Breast epithelium (tissue), 4 donors: ENCODE measurements at places on chromosomes 3 and 15. TPM values are rescaled to one million over a fixed set of nuclear protein-coding genes. Genes with fewer than 3 reads are reported as not detected.

- DNase-seq, result no peak
These were observed 553.0 kb downstream of the NTRK3 start for GRCh38 chr15:87703327-87704111.

DNA sequence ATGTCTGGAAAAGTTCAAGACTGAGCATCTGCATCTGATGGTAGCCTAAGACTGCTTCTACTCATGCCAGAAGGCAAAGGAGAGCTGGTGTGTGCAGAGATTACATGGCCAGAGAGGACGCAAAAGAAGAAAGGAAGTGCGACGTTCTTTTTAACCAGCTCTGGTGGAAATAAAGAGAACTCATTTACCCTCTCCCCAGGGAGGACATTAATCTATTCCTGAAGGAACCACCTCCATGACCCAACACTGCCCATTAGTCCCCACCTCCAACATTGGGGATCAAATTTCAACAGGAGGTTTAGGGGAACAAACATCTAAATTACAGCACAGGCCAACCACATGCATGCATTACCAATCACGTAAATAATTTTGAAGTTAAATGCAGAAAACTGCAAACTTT lies 1.5 kb upstream of the NCK1 start:
- DNase-seq, result no peak

- no peak for DNase-seq
These were observed 462.3 kb upstream of the SGO1 start for GRCh38 chr3:20648294-20648693.

DNA sequence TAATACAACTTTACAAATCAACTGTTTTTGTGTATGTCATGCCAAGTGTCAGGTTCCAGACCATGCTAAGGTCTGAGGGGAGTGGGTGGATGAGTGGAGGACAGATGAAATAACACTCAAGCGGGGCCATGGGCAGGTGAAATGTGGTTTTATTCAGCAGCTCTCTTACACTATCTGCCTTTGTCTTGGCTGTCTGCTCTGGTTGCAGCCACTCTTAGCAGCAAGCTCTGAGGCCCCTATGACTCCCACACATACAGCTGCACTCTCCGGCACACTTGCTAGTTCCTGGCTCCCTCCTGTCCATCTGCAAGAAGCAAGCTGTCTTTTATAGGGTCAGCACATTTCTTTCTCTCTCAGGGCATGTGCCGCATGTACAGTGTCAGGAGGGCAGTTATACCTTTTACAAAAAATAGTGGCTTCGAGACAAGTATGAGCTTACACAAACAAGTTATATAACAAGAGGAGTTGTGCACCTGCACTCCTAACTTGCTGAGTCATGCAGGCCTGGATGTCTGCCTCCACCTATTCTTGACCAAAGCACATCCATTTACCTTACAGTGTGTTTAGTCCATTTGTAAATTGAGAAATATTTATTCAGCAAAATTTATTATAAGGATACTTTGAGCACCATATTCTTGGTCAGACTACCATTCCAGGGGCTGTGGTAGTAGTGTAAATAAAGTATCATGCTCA lies 683.7 kb upstream of the CBLB start:
- no peak for DNase-seq

- DNase-seq, result no peak
These were observed 125.5 kb downstream of the MITF start for GRCh38 chr3:69864766-69865165.

- DNase-seq, result no peak
These were observed 577.6 kb downstream of the RSL24D1 start for GRCh38 chr15:54619180-54619579.

GRCh38 chr3:195171093-195171873 lies 99.7 kb downstream of the XXYLT1 start:
- no peak for DNase-seq

- no peak for DNase-seq
These were observed 16.9 kb upstream of the CSPG4 start for GRCh38 chr15:75729326-75730069.

- no peak for DNase-seq
These were observed 43.4 kb downstream of the UMPS start for GRCh38 chr3:124773351-124774326.

GRCh38 chr15:68421798-68422402 lies 10.1 kb downstream of the ITGA11 start:
- DNase-seq, result peak; percentile 53

GRCh38 chr3:194731506-194732073 lies 45.9 kb downstream of the FAM43A start:
- DNase-seq, result no peak

DNA sequence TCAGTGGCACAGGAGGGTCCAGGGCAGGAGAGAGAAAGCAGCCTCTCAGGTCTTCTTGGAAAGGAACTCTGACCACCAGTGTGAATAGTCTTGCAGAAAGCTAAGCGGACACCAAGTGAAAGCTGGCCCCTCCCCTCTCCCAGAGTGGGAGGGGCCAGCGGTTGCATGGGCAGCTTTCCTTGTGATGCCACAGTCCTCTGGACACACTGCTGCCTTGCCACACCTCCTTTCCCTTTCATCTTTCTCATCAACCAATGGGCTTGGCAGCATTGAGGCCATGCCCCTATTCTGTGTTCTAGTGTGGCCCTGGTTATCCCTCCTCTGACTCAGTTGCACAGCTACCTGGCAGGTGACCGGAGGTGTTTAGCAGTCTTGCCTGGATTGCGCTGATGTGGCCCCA lies 49.7 kb upstream of the GOLGA6B start:
- DNase-seq, result no peak

GRCh38 chr3:177379045-177379444 lies 181.8 kb upstream of the TBL1XR1 start:
- no peak for DNase-seq

DNA sequence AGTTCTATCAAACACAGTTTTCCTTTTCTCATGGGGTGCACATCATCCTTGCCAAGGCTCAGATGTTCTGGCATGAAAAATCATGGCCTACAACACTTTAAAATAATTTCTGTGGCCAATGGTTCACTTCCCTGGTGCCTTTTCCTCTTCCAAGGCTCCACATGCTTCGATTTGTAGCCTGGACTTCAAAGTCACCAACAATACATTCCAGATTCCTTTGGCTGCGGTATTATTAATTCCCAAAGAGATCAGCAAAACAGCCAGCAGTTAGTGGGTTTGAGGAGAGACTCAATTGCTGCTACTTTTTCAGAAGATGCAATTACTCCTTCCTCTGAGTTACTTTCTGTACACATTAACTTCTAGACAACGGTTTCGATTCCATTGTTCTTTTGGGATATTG lies 80.3 kb upstream of the CCDC80 start:
- DNase-seq, result no peak

- no peak for DNase-seq
These were observed 13.4 kb downstream of the COMMD2 start for GRCh38 chr3:149738876-149739275.

DNA sequence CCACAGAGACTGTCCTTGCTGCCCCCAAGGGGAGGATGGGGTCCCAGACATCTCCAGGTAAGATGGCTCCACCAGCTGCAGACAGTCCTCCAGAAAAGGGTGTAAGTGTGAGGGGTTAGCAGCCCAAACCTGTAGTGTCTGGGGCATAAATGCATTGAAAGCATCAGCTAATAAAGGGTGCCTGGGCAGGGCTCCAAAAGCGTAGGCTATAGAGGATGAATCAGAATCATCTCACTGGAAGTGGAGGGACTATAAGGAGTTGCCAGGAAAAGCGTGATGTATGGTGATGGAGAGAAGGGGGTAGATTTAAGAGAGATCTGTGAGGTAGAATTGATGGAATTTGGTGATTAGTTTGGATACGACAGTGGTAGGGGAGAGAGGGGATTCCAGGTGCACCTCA lies 79.9 kb upstream of the ONECUT1 start:
- no peak for DNase-seq

DNA sequence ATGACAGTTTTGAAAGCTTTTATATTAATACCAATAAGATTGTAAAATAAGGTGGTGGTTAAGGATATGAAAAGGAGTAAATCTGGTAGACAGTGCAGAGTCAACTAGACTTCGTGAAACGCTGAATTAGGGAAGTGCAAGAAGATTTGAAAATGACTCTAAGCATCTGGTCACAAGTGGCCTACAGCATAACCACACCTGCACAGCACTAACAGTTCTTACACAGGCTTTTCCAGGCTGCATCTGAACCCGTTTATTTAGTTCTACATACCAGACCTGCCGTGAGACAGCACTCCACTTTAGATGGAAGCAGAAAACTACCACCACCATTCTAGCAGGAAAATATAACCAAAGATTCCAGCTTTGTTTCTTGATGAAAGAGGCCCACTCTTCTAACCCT lies 1.9 kb downstream of the DMXL2 start:
- no peak for DNase-seq

DNA sequence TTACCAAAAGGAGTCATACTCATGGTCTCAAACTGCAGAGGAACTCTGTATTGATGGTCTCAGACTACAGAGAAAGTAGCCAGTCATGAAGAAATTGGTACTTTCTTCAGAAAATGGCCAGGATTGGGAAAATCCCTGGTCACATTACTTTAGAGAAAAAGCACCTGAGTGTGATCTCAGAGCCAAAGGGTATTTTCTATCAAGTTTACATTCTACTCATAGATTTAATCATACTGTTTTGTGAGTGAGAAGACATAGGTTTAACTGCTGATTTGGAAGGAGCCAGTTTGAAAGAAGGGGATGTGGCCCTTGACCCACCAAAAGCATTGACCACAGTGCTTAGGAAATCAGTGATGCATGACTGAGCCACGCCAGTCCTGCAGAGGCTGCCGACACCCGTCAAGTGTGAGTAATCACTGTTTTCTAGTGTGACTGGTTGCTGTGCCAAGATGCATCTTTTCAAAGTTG lies 203.6 kb downstream of the AKAP13 start:
- DNase-seq, result no peak

GRCh38 chr3:4380013-4380412 lies 76.8 kb downstream of the SETMAR start:
- DNase-seq, result no peak

GRCh38 chr3:63479661-63480035 lies 172.8 kb upstream of the SNTN start:
- DNase-seq, result no peak

GRCh38 chr15:59501597-59501996 lies 63.6 kb downstream of the FAM81A start:
- no peak for DNase-seq

DNA sequence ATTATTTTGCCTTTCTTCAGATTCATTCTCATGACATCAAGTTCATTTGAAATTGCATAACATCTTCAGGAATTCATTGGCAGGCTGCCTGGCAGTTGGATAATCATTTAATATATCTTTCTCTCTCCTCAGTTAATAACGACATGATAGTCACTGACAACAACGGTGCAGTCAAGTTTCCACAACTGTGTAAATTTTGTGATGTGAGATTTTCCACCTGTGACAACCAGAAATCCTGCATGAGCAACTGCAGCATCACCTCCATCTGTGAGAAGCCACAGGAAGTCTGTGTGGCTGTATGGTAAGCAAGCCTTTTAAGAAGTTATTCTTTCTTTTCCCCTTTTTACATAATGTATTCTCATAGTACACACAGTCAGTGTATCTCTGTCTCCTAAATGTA lies 38.2 kb downstream of the TGFBR2 start:
- DNase-seq, result peak; percentile 44

GRCh38 chr3:61257148-61257547 lies 5.9 kb upstream of the FHIT start:
- no peak for DNase-seq

DNA sequence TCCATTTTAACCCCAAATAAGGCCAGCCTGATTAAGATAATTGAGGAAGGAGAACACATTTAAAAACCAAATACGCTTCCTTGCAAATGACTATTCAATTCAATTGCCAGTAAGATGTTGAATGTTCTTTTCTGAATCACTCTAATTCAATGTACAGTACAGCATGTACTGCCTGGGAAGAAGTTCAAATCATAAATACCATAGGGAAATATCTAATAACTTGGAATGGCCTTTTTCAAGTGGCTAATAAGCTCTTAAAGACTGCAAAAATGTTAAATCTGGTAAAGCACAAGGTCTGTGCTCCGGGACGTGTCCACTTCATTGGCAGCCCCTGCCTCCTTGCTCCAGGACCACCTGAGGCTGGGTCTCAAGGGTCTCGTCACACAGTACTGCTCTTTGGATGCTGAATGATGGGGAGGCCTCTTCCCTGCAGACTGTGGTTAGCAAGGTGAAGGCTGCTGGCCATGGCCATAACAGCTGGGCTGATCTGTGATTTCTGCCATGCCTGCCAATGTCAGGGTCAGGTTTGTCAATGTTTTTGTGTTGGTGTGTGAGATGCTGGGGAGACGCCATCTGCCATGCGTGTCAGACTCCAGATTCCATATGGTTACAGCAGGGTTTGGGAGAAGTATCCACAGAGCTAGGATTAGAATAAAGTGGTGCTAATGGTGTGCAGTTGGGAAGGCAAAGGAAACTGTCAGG lies 300.5 kb downstream of the ADAMTS17 start:
- no peak for DNase-seq

GRCh38 chr15:60928970-60929369 lies 300.1 kb downstream of the RORA start:
- DNase-seq, result no peak

DNA sequence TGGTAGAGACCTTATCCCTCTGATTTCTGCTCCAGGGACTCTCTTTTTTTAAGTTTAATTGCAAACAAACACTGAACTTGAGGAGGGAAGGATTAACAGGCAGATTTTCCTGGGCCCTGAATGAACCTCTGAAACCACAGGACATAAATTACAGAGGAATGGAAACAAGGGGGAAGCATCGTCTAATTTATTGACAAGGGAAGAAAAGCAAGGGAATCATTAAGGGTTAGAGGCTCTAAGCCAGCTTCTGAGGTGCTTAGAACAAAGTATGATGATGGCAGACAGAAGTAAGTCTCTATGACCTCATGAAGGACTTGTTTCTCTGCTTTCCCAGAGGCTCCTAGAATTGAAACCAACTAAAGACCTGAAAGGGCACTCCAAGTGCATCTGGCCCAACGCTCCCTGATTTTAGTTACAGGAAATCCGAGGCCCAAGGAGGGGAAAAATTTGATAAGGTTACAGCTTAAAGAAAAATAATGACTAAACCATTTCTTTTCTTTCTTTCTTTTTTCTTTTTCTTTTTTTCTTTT lies 244.7 kb upstream of the NR2E3 start:
- DNase-seq, result no peak

The CSPG5 gene
- total RNA-seq, result 0.96 TPM

The PLSCR2 gene
- 0.73 TPM for total RNA-seq

The AMIGO3 gene
- total RNA-seq, result 1.0 TPM

The GABRR3 gene
- not detected for total RNA-seq

The TOP2B gene
- 145 TPM for total RNA-seq

The SEMA6D gene
- total RNA-seq, result 3.0 TPM
